Mesothelial cell of epicardium (in vitro differentiated cells): ENCODE measurements at places on chromosomes 6 and 20.

DNA sequence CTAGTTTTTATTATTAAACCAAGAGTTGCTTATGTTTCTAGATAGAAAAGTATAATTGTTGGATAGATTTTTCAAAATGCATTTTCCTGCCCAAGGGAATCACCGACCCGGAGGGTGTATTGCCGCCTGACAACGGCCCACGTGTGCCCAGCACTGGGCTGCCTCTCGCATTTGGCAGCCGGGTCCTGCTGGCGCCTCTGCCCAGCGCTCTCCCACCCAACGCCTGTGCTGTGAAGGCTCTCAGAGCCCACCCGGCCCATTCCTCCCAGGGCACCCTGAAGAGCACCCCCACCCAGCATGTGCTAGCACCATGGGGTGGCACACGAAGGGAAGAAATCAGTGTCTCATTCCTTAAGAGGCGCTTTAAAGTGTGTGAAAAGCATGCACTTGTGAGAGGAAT lies 88.3 kb upstream of the AFDN start:
- DNase-seq, result no peak

- no peak for DNase-seq
Observed at GRCh38 chr6:9875605-9876353, 539.1 kb downstream of the TFAP2A start.

GRCh38 chr20:19673575-19673974 lies 84.5 kb upstream of the RIN2 start:
- no peak for DNase-seq

GRCh38 chr20:33627577-33628216 lies 34.4 kb upstream of the C20orf144 start:
- no peak for DNase-seq

DNA sequence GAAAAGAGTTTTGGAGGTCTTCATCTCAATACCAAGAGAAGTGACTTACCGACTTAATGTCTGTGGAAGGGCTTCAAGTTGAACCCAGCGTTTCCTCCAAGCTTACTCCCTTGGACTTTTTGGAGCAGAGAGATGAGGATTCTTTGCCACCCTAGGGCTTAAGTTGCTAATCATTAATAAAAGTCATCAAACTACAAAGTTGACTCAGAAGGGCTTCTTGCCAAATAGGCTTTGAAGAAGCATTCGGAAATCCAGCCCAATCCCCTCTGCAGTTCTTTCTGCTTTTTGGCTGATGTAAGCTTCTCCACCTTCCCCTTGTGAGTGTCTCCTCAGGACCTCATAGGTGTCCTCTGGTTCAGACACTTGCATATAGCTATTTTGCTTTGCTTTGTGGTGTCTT lies at the start of gene SLC17A3:
TSS of gene SLC17A3 (minus strand) at position 126 of the 400 bp plus-strand sequence. CDS start 5,856 bp downstream, outside the sequence.
- DNase-seq, result no peak

GRCh38 chr20:45097485-45098102 lies 3.3 kb downstream of the KCNS1 start:
- no peak for DNase-seq

- no peak for DNase-seq
Observed at GRCh38 chr6:147418523-147418922, 90.0 kb upstream of the SAMD5 start.

DNA sequence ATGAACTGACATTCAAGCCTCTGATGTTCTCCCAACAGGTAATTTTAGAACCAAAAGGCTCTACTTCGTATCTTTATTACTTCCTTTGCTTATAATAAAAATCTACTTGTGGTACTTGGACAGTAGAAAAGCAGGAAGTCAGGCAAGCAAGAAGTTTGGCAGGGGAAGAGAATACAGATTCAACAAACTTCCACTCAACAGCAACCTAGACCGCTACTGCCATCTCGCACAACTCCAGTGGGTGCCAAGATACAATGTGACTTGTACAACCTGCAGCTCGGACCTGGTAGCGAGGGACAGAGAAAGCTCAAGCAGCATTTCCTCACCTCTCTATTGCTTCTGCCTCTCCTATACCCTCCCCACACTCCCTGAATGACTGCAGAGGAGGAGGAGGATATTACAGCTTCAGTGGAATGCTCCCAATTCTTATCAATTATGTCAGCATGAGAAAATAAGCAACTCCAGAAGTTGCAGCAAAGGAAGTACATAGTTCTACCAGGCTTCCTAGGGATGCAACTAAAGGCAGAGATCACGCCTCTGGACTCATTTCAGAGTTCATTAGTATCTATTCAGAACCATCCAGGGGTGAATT lies 76.5 kb downstream of the MBOAT1 start:
- DNase-seq, result no peak

GRCh38 chr6:132019586-132019985 lies 68.4 kb upstream of the CCN2 start:
- DNase-seq, result no peak

- DNase-seq, result no peak
Observed at GRCh38 chr6:35391240-35391968, 49.0 kb downstream of the PPARD start.

DNA sequence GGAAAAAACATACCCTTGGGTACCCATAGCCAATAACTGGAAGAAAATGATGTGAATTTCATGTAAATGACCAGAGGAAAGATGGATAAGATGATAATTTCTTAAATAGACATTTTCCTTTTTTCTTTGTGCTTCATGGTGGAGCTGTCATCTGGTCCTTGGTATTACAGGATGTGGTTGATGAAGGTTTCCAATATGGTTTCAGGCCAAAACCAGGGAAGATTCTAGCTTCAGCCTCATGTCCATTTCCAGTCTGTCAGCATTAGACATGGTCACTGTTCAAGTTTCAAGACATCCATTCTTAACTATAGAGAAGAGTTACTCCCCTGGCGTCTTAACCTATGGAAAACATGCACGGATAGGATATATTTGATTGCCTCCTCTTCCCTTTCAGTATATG lies 63.6 kb downstream of the SSR1 start:
- no peak for DNase-seq

DNA sequence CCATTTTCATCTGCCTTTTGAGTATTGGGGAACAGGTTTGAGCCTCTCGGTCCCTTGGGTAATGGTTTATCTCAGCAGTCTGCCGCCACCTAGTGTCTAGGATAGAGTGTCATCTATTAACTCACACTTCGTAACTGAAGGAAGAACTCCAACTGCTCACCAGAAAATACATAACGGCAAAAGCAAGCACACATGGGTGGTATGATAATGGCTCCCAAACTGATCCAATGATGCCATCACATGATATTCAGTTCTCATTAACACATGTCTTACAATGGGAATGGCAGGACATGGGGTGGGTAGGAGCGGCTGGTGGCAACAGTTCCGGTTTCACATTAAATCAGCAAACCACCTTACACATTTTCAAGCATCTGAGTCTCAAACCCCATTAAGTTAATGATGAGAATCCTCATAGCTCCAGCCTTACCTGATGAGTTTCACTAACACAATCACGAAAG lies 110.7 kb upstream of the PHACTR1 start:
- peak; percentile 30 for DNase-seq

- no peak for DNase-seq
Observed at GRCh38 chr20:61830241-61830930, 235.3 kb downstream of the TAF4 start.

DNA sequence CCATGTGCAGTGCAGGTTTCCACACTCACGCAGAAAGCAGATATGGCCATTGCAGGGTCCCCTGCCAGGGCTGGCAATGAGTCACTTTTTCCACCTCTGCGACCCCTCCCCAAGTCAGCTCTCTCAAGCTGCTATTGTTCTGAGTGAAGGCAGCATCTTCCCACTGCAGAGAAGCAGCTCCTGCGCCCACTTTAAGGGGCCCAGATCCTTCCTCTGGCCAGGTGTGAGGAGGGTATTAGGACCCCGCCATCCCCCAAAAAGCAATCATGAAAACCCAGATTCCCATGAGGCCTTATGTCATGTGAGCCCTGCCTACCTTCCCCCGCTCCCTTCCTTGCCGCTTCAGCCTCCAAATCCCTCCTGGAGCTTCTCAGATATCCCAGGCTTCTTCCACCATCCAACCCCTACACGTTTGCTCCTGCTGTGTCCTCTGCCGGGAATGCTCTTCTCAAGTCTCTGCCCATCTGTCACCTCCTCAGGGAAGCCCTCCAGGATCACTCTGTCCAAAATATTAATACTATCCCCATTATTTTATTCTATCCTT lies 220.3 kb downstream of the NFATC2 start:
- no peak for DNase-seq

DNA sequence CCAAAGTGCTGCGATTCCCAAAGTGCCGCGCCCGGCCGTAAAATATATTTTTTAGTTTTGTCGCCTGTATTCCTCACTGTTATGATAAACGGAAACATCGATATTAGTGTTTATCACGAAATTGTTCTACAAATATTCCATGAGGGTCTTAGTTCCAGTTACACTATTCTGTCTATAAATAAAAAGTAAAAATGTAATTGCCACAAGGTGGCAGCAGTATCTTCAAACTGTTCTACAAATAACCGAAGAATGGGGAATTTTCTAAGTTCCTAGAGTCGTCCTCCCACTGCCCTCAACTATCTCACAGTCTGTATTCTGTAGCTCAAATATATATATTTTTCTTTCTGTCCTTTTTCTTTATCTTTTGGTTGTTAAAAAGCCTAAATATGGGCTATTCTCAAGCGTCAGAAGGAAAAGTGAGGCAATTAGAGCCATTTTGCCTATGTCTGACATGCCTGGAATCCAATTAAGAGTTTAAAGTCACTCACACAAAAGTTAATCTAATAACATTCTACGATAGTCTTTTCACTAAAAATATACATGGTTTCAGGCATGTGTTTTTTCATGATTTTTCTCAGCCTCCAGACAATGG lies 14.2 kb upstream of the FAM162B start:
- no peak for DNase-seq

- DNase-seq, result no peak
Observed at GRCh38 chr6:46201702-46202101, 30.9 kb upstream of the ENPP5 start.

GRCh38 chr20:50788045-50788991 lies 6.5 kb upstream of the BCAS4 start:
- DNase-seq, result no peak

DNA sequence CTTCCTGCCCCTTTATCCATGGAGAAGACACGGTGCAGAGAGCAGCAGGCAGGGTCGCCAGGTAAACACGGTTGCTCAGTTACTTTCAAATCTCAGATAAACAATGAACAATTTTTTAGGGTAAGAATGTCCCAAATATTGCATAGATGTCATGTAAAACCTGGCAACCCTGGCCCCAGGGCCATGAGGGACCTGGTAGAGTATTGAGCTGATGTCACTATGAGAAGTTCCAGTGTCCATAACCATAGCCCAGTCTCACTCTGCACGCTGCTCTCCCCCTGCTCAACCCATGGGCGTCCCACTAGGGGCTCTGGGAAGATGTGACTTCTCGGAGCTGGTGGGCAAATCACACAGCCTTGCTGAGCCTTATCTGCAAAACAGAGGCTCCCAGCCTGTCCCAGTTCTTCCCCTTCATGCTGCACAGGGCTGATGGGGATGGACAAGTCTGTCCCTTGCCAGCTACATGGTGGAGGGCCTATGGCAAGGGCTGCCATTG lies 71.3 kb upstream of the TOP1 start:
- DNase-seq, result no peak

GRCh38 chr6:156787569-156788492 lies 10.7 kb downstream of the ARID1B start:
- no peak for DNase-seq

- no peak for DNase-seq
Observed at GRCh38 chr6:118408863-118409262, 139.2 kb upstream of the PLN start.

DNA sequence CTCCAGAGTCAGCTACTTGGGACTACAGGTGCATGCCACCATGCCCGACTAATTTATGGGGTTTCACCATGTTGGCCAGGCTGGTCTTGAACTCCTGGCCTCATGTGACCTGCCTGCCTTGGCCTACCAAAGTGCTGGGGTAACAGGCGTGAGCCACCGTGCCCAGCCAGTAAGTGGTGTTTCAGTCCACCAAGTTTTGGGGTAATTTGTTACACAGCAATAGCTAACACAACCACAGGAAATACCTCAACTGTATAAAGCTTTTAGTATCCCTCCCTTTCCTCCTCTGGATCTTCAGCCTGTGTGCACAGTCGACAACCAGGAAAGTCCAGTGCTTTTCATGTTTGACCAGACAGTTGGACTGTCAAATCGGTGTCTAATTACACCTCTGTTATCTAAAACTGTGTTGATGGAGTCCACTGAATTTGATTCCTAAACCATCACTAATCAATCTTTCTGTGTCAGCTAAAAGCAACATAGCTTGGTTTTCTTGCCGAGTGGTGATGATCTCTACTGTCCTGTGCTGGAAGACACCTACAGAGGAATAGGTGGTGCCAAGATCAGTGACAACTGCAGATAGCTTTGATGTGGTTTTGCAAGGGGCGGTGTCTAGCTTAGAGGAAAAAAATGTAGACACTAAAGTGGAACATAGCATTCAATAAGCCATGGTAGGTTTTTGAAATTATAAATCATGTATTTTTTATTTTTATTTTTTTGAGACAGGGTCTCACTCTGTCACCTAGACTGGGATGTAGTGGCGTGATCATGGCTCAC lies 22.2 kb upstream of the ZBTB2 start:
- no peak for DNase-seq

DNA sequence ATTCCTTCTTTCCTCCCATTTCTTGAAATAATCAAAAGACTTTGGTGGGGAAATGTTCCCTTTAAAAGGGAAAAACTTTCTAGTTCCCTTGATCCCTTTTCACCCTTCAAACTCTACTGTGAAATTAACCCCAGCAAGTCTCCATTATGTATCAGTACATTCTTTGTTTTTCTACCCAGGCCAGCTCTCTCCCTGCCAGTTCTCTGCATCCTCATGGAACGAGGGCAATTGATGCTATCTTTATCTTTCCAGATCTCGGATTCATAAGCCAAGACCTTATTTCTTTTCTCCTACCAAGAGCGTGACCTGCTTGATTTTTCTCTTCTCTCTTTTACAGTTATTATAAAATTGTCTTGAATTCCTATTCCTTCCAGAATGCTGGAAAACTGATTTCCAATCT lies 75.8 kb downstream of the ADGRB3 start:
- DNase-seq, result no peak

DNA sequence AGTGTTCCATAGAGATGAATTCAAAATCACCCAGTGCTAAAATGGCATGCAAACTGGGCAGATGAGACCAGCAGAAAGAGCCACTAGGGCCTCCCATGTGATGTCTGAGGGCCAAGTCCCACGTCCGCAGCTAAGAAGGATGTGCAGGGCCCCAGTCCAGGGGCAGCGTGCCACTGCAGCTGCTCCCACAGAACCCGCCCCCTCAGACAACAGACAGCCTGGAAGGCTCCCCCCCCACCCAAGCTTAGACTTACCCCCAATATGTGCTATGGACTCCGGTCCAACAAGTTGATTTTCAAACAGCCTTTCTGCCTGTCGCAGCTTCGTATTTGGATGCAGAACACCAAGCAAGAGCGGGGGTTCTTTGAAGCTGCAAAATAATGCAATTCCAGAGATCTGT lies 14.0 kb downstream of the APMAP start:
- DNase-seq, result no peak
